Nucleus accumbens (tissue), 56 donors: ENCODE measurements at places on chromosomes 7 and 10.

- DNase-seq, result no peak
These were observed 411.1 kb downstream of the GFRA1 start for GRCh38 chr10:115861864-115862263.

GRCh38 chr10:28721318-28721951, 44.1 kb downstream of the BAMBI start:
- DNase-seq, result no peak

GRCh38 chr7:1090686-1091643, 3.1 kb downstream of the GPER1 start:
- DNase-seq, result no peak

GRCh38 chr7:103003004-103003403, 71.6 kb downstream of the FBXL13 start:
- no peak for DNase-seq

DNA sequence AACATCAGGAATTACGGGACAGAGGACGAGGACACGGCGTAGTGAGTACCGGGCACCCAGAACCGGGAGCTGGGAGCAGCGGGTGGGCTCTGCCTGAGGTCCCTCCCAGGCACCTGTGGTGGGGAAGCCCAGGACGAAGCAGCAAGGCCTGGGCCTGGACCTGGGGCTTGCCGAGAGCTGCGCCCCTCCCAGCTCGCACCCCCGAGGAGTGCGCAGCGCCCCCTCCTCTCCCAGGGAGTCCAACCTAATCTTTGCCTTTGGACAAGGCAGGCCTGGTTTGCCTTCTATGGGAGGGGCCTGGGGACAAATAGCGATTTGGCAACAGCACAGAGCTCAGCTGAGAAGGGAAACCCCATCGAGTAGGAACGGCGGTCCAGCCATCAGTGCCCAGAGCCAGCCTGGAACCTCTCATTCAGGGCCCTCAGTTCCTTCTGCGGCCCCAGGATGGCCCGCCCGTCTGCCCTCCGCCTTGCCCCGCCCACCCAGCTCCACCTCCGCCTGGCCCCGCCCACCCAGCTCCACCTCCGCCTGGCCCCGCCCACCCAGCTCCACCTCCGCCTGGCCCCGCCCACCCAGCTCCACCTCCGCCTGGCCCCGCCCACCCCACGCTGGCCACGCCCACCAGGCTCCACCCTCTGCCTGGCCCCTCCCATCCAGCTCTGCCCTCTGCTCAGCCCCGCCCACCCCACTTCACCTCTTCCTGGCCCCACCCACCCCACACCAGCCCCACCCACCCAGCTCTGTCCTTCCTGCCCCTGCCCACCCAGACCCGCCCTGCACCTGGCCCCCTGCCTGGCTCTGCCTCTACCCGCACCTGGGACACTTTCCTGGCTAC, 32.5 kb upstream of the KNDC1 start:
- DNase-seq, result no peak

GRCh38 chr10:14399641-14400040, 68.9 kb upstream of the FRMD4A start:
- no peak for DNase-seq

GRCh38 chr10:102120142-102120990, at the start of gene LDB1:
Gene LDB1, minus strand, starts transcription at chr10:102120368. Its CDS starts 258 bp downstream, at chr10:102120110.
- no peak for DNase-seq

GRCh38 chr7:2321020-2321419, 6.8 kb upstream of the SNX8 start:
- no peak for DNase-seq
